ENCODE measurements at places on chromosomes 2 and 18.

DNA sequence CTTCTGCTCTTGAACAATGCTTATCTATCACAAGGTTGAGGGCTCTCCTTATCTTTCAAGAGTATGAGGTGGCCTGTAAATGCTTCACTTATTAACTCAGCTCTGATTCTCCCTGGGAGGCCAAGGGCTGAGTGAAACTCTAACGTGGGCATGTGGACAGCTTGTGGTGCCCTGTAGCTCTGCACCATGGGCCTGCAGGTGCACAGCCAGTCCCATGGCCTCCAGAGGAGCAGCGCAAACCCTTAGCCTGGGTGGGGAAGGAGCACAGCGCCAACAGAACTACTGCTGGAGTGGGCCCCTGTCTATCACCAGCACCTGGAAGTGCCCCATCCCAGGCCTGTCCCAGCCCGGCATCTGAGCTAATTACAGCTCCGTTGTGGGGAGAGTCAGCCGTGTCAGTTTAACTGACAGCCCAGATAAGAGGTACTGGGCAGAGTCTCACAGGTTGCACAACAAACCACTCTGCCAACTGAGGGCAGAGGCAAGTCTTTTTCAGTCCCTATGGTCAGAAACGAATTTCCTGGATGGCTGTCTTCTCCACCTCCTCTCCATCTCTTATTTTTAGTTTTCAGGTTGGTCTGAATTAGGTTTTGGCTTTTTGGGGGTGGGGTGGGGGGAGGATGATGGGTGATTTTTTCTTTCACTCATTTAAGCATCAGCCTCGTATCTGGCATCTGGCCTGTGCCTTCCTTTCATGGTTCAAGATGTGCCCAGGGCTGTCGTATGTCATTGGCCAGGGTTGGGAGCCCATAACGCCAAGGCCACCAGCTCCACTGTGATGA, 219.5 kb downstream of the BCL2 start:
- DNase-seq, result no peak

GRCh38 chr2:12982149-12982584, 265.4 kb downstream of the TRIB2 start:
- no peak for DNase-seq

GRCh38 chr18:59915606-59916005, 15.8 kb downstream of the PMAIP1 start:
- no peak for DNase-seq

- no peak for DNase-seq
These were observed 166.9 kb downstream of the GBX2 start for GRCh38 chr2:236001166-236001828.

DNA sequence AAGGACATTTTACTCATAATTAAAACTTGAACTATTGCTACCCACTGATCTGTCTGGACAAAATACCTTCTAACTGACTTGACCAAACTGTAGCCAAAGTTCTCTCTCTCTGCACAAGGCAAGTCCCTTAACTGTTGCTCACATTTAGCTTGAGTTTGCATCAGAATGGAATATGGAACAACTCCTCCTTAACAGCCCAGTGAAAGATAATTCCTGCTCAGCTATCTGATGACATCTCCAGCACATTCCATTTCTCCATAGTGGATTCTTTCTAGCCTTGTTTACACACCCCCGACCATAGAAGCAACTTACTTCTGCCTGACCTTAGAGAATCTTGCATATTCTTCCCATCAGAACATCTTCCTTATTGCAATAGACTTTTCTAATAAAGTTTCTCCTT, 317.2 kb upstream of the CDH2 start:
- DNase-seq, result no peak

- no peak for DNase-seq
These were observed 4.5 kb downstream of the NRXN1 start for GRCh38 chr2:51027442-51027841.

GRCh38 chr2:156005531-156005930, 327.0 kb downstream of the NR4A2 start:
- no peak for DNase-seq

DNA sequence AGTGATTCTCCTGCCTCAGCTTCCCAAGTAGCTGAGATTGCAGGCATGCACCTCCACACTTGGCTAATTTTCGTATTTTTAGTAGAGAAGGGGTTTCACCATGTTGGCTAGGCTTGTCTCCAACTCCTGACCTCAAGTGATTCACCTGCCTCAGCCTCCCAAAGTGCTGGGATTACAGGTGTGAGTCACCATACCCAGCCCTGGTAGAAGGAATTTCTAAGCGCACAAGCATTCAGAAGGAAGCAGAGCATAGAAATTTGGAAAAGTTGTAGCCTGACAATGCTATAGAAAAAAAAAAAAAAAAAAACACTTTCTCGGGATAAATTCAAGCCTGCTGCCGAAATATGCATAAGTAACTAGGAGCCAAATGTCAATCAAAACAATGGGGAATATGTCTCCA, 249.4 kb downstream of the GRB14 start:
- no peak for DNase-seq

Data from MCF 10A (cell line).